ENCODE measurements at places on chromosomes 3 and 15.
A peak's percentile ranks its signal among the peaks of the same experiment; 100 is the strongest.

GRCh38 chr15:35560870-35561269 lies 14.9 kb upstream of the DPH6 start:
- no peak for DNase-seq

- peak; percentile 72 for DNase-seq
These were observed 42.1 kb downstream of the GOLGA6A start for GRCh38 chr15:74040109-74040850.

DNA sequence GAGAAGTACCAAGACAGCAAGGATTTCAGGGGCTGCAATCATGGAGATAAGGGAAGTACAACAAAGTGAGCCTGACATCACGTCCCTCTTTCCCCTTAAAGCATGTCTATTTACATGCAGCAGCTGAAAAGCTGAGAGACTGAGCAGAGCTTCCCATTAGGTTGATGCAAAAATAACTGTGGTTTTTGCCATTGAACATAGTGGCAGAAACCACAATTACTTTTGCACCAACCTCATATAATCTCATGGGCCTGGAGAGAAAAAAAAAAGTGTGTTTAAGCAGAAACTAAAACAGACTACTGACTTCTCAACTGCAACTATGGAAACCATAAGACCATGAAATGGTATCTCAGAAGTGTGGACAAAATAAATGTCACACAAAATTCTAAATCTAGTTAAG lies 48.3 kb downstream of the CCDC12 start:
- no peak for DNase-seq

- no peak for DNase-seq
These were observed 28.7 kb downstream of the TAMM41 start for GRCh38 chr3:11818033-11818432.

GRCh38 chr15:69869881-69870505 lies 227.7 kb downstream of the TLE3 start:
- DNase-seq: no peak

- DNase-seq: no peak
These were observed 18.3 kb upstream of the TRAK1 start for GRCh38 chr3:42072831-42073301.

DNA sequence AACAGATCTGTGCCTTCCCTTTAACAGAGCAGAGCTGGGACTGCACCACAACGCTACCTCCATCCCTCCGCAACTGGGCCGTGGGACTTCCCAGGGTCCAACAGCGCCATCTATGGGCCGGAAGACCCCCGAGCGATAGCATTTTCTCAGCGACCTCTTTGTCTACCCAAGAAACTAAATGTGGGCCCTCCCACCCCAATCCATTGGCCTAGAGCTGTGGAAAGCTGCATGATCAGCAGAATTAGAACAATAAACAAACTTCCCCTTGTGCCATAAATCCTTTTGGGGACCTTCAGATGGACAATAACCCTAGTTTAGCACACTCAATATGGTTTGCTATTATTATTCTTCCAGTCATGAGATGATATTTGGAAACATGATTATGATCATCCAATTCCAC lies 74.8 kb upstream of the NTRK3 start:
- peak; percentile 24 for DNase-seq

GRCh38 chr3:71854096-71854495 lies 69.1 kb upstream of the PROK2 start:
- no peak for DNase-seq

GRCh38 chr3:138068579-138069174 lies 46.7 kb downstream of the DZIP1L start:
- DNase-seq: peak; percentile 58

GRCh38 chr15:76994001-76994400 lies 925 bp upstream of the PSTPIP1 start:
- DNase-seq: no peak

DNA sequence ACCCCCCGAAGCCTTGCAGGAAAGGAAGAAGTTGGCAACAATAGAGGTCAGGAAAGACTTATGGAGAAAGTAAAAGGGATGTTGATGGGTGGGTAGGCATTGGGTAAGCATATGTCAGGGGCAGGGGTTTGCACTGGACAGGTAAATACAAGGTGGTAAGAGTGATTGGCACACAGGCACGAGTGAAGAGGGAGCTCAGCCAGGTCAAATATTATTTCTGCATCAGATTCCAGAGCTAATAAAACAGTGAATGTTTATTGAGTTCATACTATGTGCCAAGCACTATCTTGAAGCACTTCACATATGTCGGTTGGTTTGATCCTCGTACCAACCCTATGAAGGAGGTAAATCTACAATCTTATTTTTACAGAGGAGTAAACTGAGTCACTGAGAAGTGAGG lies 6.6 kb downstream of the CLSTN2 start:
- no peak for DNase-seq

DNA sequence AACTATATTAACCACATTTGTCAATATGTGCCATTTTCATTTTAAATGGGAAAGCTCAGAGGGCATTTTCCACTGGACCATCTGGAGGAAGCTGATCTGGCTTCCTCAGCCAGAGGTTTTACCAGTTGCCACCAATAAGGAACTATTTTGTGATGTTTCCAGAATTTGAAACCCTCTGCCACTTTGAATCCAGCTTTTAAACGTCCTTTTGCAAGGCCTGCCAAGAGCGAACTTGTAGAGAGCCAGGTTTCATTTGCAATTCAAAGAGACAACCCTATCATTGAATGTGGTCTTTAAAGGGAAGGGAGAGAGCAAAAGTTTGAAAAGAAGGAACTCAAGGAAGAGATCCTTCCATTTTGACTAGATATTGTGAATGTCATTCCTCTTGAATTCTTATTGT lies 123.3 kb upstream of the CHL1 start:
- no peak for DNase-seq

- no peak for DNase-seq
These were observed 212.1 kb downstream of the GBE1 start for GRCh38 chr3:81549388-81549787.

- no peak for DNase-seq
These were observed 196.7 kb upstream of the TPRG1 start for GRCh38 chr3:188974856-188975599.

DNA sequence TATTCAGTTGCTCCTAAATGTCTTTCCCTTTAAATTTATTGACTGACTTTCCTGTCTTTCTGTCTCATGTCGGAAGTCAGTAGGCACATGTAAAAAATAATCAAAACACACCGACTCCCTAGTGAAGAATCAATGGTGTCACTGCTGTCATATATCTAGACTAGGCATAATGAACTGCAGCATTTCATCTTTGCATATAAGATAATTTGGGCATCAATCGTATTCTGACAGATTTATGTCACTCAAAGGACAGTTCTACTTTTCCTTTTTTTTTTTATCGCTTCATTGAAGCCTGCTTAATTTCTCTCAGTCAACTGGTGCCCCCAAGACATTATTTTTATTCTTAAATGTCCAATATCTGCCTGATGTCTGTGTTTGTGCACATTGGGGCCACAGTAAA lies 206.3 kb downstream of the MEIS2 start:
- no peak for DNase-seq

DNA sequence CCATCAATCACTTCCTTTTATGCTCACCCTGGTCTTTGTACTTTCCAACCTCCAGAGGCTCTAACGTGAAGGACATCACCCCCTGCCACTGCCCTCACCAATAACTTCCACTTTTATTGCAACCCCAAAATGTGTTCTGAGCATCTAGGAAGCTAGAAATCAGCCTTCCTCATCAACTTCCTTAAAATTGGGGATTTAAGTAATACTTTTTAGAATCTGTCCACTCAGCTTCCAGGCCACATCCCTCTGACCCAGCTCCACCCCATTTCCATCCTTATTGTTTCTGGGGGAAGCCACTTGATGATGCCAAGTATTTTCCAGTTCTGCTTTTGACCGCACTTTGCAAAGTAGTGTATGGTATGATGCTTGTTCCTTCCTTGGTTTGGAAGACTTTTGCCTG lies 73.5 kb upstream of the XCR1 start:
- DNase-seq: no peak

- no peak for DNase-seq
These were observed 7.9 kb downstream of the RPSA start for GRCh38 chr3:39414421-39414907.

DNA sequence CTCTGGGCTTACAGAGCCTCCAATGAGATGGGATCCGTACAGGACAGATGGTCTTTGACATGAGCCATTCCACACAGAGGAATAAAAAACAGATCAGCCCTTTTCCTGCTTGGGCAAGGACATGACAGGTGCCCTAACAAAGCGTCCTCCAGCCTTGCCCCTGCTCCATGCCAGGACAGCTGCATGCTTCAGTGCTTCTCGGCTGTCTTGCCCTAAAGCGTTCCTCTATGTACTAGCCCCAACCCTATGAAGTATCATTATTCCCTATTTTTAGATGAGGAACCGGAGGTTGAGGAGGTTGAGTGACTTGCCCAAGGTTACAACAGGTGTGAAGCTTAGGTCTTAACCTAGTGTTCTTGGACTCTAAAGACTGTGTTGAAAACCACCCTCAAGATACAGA lies 10.5 kb downstream of the POMGNT2 start:
- no peak for DNase-seq

GRCh38 chr3:11583235-11583634 lies 60.5 kb downstream of the VGLL4 start:
- no peak for DNase-seq

- no peak for DNase-seq
These were observed 156.3 kb downstream of the TIGIT start for GRCh38 chr3:114450008-114450596.

DNA sequence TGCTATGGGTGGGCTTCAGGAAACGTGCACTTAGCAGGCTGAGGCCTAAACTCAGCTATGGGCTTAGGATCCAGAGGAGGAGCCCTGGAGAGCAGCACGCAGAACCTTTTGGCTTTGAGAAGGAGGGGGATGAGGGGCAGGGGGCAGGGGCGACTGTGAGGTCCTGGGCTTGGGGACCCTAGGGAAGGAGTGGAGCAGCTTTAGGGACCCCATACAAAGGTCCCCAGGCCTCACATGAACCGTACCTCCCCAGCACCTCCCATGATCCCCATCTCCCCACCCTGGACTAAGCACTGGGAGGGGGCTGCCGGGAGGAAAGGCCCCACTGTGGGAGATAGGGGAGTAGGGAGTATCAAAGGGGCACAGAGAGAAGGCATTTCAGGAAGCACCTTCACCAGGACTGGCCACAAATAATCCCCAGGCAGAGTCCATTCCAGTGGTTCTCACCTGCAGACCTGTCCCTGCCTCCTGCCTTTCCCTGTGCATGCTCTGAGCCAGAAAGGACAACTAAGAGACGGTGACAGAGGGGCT lies 62.0 kb upstream of the KLF13 start:
- DNase-seq: no peak

GRCh38 chr3:104916971-104917370 lies 449.7 kb upstream of the ALCAM start:
- DNase-seq: peak; percentile 4

GRCh38 chr15:73483053-73483452 lies 40.1 kb downstream of the REC114 start:
- DNase-seq: no peak

GRCh38 chr15:74402873-74403587 lies 30.7 kb downstream of the SEMA7A start:
- DNase-seq: no peak

GRCh38 chr3:119673875-119674274 lies 3.3 kb downstream of the COX17 start:
- no peak for DNase-seq

GRCh38 chr15:69089258-69089657 lies 71.2 kb upstream of the GLCE start:
- DNase-seq: no peak

GRCh38 chr3:14154276-14154675 lies 24.1 kb downstream of the XPC start:
- DNase-seq: no peak

DNA sequence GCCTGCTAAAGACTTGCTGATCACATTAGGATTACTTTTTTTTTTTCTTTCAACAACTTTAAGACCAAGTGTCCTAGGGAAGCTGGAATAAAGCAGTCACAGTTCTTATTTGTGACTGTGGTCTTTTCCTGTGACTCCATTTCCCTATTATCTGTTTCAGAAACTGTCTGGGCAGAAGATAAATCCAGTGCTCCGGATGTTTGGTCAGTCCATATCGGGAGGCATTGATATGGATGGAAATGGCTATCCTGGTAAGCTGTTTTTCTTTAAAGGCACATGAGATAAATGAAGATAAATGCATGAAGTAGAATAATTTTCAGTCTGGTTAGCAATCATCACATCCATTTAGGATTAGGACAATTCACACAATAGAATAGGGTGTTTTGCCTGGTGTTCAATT lies 338.3 kb upstream of the CTDSPL start:
- no peak for DNase-seq

DNA sequence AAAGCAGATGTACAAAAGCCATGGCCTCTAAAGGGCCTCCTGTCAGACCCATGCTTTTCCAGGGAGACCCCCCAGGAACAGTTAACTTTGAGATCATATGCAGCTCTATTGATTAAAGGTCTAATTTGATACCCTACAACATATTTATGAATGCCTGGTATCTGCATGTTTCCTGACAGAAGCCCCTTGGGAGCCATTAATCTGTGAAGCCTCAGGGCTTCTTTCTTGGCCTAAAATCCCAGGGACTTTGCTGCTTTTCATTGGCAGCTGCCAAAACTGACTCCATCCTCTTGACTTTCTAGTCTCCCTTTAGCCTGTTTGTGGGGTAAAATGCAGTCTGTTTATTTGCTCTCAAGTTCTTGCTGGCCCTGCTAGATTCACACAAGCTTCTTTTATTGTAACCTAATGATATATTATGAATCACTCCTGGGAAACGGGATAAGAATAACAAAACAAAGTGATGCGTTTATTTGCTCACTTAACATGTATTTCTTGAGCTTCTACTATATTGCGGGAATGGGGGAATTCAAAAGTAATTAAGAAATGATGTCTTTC lies 257.0 kb downstream of the LSAMP start:
- DNase-seq: no peak

- DNase-seq: peak; percentile 78
These were observed 518.9 kb downstream of the SHQ1 start for GRCh38 chr3:72329354-72329753.

- no peak for DNase-seq
These were observed 65.7 kb upstream of the MRPL3 start for GRCh38 chr3:131568460-131568859.

DNA sequence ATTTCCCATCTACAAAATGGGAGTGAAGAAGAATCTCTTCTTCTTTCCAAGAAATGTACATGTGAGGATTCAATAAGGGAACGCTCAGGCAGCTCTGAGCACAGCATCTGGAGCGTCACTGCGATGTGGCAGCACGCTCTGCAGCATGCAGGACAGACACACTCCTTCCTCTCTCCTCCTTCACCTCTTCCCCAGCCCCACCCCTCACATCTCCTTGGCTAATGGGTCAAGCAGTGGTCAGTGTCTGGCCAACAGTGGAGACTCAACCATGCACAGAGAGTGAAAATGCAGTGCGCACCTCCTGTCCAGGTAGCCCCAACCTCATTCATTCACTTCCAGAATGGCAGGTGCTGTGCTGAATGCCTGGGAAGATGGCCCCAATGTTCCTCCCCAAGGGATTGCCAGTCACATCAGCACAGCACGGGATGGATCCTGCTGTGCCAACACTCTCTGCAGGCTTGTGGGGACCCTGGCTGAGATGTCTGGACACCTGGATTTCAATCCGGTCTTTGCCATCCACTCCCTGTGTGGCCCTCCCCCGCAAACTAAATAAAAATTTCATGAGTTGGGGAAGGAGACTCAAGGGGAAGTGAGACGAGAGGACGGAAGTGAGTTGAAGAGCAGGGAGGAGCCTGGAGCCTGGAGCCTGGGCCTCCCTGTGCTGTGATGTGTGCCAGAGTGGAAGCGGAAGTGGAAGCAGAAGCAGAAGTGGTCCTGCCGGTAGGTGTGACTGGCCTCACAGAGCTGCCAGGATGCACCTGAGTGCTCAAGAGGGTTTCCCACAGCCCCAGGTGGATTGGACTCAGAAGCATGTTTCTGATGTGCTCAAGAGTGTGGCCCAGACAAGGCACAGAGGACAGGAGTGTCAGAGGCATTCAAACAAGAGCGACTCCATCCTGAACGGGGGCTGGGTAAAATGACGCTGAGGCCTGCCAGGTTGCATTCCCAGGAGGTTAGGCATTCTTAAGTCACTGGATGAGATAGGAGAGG lies 163.9 kb downstream of the SMAD6 start:
- no peak for DNase-seq
